ENCODE measurements at places on chromosomes 4 and X.

GRCh38 chr4:185693548-185694215 is 118.3 kb downstream of the SORBS2 start:
- no peak for DNase-seq

- DNase-seq = no peak
Observed at GRCh38 chr4:960140-960635, 13.2 kb downstream of the DGKQ start.

- no peak for DNase-seq
Observed at GRCh38 chr4:30903502-30904214, 183.5 kb downstream of the PCDH7 start.

DNA sequence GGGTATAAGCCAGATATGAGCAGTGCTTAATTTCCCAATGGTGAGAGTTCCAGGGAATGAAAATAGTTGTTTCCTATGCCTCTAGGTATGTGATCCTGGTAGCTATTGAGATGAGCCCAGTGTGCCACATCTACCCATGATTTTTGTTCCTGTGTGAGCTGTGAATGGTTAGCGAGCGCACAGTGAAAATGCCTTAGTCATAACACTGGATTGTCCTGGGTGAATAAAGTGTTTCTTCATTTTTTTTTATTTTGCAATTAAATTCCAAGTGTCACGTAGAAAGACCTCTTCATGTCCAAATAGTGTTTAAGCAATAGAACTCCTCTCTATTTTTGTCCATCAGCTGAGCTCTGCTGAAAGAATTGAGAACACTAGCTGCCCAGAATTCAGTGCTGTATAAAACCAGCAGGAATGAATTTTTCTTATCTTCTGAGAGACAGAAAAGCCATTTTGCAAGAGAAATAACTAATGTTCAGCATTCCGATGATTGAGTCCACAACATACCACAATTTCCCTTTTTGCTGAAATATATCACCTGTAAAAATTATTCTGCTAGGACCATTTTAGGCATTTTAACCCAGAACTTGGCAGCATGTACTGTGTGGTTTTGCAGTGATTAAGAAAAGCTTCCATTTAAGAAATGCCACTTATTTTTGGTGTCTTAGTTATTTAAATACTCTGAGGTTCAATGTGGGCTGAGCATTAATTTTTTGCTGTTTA is 5.6 kb downstream of the MAOA start:
- DNase-seq = no peak

- DNase-seq = no peak
Observed at GRCh38 chr4:104488151-104488550, 6.5 kb downstream of the CXXC4 start.

GRCh38 chrX:118530219-118530911 is 34.8 kb downstream of the DOCK11 start:
- peak; percentile 33 for DNase-seq

DNA sequence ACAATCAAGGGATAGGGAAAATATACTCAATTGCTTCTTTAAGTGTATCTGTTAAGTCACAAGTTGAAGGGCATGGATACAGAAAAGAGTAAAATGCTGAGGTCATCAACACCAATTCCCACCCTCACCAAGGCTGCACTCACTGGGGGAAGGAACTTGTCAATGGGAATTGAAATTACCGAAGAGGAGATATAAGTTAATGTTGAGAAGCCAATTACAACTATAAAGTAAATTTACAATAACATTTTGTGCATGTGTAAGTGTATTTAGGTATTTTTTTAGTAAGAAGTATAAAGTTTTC is 255.1 kb upstream of the KCNIP4 start:
- no peak for DNase-seq

- DNase-seq = no peak
Observed at GRCh38 chrX:10206317-10206716, 49.5 kb downstream of the CLCN4 start.

GRCh38 chr4:6999172-7000086 is 43.7 kb upstream of the TADA2B start:
- DNase-seq = no peak

DNA sequence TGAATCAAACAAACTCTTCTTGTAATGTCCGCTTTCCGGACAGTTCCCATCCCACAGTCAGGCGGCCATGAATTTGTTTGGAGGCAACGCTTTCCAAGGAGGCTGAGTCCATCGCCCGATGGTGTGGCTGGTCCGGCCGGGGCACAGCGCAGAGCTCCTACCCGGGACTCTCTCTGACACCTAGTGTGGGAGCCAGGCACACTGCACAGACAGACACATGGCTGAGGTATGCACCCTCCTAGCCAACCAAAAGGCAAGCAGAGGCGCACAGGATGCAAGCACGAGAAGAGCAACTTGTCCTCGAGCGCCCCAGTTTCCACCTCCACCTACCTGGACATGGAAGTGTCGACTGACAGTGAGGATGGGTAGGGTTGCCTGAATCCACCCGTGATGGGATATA is 87.5 kb downstream of the LEF1 start:
- DNase-seq = no peak

DNA sequence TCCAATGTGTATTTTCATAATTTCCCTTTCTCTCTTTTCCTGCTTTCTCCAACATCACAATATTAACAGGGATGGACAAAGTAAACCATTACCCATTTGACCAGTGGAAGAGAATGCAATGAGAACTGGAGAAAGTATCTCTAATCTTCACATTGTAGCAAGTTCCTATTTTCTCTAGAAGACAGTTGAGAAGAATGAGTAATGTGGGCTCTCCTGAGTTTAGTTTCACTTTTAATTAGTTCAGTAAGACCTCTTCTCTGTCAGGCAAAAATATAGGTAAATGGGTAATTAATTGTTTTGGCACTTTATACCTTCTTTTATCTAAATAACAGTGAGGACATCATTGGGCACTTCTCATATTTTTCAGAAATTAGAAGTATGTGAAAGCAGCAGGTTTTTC is 602.0 kb downstream of the GLUD2 start:
- DNase-seq = no peak

DNA sequence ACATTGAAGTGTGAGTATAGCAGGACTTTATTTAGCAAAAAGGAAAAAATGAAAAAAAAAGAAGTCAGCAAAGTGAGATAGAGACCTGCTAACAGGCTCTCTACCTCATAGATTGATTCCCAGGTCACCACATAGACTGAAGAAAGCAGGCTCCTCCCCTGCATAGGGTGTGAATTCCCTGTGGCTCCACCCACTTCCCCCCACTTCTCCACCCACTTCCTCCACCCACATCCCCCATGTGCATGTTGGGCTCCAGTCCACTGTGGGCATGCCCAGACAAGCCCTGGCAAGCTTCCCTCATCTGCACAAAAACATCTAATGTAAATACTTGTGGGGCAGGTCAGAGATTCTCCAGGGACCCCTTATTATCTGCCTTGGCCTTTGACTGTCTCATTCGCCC is 97.8 kb downstream of the TMEM47 start:
- DNase-seq = no peak

GRCh38 chr4:15414551-15415091 is 13.2 kb upstream of the C1QTNF7 start:
- DNase-seq = no peak

- peak; percentile 40 for DNase-seq
Observed at GRCh38 chr4:115090483-115091075, 22.8 kb downstream of the NDST4 start.

DNA sequence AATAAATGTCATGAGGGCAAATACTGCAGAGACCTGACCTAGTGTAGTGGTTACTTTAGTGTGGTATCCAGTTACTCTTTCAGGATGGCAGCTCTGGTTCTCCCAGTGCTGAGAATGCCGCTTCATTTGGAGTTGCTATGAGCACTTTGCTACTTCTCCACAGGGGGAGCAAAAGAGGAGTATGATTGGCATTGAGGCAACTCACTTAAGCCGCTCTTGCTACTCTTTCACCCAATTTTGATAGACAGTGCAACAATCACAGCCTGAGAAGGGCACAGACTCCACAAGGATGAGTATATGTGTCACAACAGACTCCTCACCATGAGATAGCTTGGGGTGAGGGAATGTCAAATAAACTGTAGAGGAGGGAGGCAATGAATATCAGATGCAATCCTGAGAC is 81.2 kb downstream of the NPY1R start:
- no peak for DNase-seq

DNA sequence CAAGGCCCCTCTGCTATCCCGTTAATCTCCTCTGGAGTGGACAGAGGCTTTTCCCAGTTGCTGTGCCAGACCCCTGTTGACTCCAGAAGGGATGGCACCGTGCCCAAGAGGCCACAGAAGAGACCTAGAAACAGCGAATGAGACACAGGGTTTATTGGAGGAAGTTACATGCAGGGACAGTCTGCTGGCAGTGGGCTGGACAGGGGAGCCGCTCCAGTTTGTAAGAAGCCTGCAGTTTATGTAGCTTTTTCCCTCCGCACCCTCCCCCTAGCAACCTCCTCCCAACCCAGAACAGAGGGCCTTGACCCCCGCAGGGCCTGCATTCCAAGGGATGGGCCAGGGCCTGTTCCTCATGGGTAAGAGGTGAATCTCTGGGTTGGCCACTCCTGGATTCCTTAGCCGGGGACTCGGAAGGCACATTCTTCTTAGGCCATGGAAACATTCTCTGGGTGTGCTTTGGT is 216.8 kb upstream of the PSAPL1 start:
- peak; percentile 47 for DNase-seq

- no peak for DNase-seq
Observed at GRCh38 chr4:13706716-13707115, 79.2 kb upstream of the BOD1L1 start.

DNA sequence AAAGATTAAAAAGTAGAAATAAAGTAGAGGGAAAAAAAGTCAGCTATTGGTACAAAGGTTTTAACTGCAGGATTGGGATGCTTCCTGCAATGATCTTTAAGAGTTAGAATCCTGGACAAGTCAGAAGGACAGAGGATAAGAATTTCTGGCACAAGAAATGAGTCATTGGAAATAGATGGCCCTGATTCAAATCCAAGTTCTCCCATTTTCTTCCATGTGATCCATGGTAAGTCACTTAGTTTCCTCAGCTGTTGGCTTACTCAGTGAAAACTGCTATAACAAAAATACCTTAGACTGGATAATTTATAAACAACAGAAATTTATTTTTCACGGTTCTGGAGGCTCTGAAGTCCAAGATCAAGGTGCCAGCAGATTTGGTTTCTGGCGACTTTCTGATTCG is 13.3 kb upstream of the TBC1D19 start:
- DNase-seq = no peak

DNA sequence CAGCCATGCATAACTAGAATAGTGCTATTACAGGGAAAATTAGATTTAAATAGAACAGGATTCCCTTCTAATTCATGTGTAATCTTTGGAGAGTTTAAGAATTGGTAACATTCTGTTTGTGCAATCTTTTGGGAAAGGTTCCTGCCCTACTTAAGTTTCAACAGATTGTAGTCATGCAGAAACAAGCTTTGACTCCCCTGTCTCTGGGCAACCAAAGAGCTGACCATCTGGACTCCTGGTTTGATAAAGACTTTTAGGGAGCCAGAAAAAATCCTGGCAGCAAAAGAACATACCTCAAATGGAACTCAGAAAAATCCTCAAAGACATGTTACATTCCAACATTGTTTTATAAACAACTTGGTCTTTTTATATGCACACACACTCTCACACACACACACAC is 191.1 kb upstream of the NEIL3 start:
- peak; percentile 9 for DNase-seq

GRCh38 chr4:95232358-95233156 is 316.2 kb downstream of the UNC5C start:
- no peak for DNase-seq

DNA sequence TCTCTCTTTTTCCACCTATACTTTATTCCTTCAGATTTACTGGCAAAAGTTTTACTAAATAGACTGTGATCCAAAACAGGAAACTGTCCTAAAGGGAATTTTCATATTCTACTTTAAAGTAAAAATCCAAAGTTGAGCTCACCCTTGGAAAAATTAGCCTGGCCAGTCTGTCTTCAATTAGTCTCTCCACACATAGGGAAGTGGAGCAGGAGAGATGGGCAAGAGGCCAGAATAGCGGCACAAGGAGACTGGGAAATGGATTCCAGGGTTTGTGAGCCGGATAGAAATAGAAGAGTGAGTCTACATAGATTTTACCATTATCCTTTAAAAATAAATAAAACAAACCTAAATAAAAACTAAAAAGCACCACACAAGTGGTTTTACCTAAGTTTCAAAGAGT is 16.2 kb upstream of the FRMD7 start:
- DNase-seq = no peak

DNA sequence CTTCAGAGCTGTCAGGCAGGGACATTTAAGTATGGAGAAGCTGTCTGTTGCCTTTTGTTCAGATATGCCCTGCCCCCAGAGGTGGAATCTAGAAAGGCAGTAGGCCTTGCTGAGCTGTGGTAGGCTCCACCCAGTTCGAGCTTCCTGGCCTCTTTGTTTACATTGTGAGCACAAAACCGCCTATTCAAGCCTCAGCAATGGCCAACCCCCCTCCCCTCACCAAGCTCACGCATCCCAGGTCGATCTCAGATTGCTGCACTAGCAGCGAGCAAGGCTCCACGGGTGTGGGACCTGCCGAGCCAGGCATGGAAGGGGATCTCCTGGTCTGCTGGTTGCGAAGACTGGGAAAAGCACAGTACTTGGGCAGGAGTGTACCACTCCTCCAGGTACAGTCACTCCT is 59.3 kb downstream of the ZNF674 start:
- DNase-seq = no peak

- no peak for DNase-seq
Observed at GRCh38 chr4:40421839-40422708, 86.9 kb downstream of the CHRNA9 start.

DNA sequence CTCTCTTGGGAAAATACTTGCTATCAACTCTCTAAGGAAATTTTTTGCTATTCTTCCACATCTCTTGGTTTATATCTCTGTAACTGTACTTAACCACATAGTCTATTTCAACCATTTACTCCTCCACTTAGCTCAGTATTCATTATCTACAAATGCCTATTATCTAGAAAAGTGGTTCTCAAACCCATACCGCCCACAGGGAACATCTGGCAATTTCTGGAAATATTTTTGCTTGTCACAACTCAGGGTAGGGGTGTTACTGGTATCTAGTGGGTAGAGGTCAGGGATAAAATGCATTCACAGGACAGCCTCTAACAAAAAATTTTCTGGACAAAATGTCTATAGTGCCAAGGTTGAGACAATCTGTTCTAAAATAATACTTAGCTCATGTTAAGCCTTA is 14.4 kb downstream of the ATRX start:
- DNase-seq = no peak

- DNase-seq = no peak
Observed at GRCh38 chr4:170242471-170242870, 152.7 kb upstream of the AADAT start.

DNA sequence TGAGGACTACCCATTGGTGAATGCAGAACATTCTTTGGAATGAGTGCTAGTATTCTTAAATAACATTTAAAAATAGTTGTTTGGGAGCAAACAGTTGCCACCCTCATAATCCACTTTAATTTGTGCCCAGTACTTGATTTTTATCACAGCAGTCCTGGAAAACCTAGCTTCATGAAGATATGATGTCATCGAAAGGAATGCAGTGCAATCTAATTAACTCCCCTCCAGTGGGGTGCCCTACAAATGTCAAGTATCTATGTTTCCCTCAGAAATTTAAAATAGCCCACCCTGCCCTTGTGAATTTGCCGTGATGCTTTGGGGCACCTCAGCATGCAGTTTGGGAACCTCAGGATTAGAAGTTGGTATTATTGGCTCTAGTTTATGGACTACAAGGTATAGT is 5.4 kb downstream of the RAB9A start:
- no peak for DNase-seq
